ENCODE measurements at places on chromosomes 11 and 22. TPM values are rescaled to one million over a fixed set of nuclear protein-coding genes. Genes with fewer than 3 reads are reported as not detected.

GTSE1 gene
- 60.5 TPM for total RNA-seq

TTC36 gene
- total RNA-seq, result 0.74 TPM

SLC22A25 gene
- not detected for total RNA-seq

VWCE gene
- 7.7 TPM for total RNA-seq

PKNOX2 gene
- total RNA-seq, result not detected

TRIM6 gene
- not detected for total RNA-seq

TRIM51 gene
- not detected for total RNA-seq

POU2AF3 gene
- total RNA-seq, result not detected

MS4A4A gene
- total RNA-seq, result not detected

DNA sequence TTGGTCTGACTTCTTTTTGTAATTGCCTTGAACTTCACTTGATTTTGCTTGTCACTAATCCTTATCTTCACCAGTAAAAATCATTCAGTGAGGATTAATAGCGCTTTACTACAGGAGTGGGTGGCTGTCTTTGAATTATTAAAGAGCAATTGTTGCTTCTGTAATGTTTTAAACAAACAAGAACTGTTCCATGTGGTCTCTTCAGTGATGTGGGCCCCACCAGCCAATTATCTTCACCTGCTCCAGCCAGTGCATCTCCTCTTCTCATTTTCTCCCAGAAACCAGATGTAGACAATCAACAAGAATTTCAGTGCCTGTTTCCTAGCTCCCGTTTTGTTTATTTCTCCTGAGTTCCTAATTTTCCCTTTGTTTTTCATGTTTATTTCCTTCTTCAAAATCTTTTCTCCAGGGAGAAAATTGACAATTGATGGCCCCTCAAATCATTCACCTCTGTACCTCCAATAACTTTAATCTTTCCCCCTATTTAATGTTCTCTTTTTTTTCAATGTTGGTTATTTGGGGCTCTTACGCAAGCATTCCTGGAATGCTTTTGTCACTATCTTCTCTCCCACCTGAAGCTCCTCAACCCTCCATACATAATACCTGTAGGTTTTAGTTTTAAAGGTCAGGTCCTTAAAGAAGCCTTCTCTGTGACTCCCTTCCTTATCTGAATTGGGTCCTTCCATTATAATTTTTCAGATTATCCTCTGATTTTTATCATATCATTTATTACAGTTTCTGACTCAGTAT, 115.1 kb downstream of the ARFGAP2 start:
- no peak for DNase-seq

GRCh38 chr11:77213589-77214428, 85.8 kb downstream of the MYO7A start:
- no peak for DNase-seq

DNA sequence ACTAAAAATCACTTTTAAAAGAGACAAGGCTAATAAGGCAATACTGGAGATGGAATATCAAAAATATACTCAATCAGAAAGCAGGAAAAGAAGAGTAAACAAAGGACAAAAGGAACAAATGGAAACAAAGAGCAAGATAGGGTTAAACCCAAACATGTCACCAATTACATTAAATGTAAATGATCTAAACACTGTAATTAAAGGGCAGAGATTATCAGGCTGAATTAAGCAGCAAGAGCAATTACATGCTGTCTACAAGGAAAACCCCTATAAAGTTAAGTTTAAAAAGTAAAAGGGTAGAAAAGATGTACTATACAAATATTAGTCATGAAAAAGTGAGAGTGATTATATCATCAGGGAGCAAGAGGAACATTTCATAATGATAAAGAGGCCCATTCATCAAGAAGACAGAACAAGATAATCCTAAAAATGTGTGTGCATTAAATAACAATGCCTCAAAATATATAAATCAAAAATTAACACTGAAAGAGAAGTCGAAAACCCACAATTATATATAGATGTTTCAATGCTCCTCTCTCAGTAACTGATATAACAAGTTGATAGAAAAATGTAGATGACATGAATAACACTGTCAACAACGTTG, 56.8 kb downstream of the ALX4 start:
- no peak for DNase-seq

DNA sequence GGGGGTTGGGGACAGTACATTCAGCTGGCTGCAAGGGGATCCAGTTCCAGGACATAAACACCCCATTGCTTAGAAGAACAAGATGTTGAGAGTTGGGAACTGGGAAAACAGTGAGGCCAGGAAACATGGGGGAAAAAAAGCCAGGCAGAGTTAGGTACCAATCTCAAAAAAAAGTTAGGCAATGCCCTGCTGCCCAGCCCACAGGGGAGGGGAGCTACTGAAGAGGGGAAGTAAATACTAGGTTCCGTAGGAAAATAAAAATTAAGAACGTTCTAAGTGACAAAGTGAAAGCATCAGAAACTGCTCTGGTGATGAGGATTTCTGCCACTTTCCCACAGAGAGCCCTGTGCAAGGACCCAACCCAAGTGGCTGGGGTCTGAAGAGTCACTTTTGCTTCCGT, 12.0 kb downstream of the SPTBN2 start:
- no peak for DNase-seq

- no peak for DNase-seq
These were observed 33.9 kb downstream of the TSPAN4 start for GRCh38 chr11:876545-876944.

DNA sequence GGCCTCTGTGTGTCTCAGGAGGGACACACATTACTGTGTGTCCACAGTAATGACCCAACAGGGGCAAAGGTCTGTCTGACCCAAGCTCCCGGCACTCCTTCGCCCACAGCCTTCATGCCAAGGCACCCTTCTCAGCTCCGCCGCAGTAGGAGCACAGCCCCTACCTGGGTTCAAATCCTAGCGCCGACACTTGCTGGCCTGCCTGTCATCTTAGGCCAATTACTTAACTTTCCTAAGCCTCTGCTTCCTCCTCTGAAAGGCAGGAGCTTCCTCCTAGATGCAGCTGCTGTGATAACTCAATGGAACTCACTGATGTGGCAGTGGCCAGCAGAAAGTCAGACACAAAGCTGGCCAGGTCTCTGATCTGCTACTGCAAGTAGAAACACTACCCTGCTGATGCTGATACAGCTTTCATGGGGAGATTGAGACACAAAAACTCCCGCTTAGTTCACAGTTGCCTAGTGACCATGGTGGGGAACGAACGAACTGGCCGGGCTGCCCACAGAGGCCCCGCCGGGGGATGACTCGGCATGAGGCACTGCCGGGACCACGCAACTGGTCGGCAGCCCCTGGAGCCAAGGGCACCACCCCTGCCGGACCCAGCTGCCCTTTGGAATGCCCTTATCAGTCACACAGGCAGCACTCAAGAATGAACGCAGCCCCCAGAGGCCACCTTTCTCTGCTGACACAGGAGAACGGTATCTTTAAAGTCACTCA, 8.1 kb downstream of the EHD1 start:
- DNase-seq, result no peak

DNA sequence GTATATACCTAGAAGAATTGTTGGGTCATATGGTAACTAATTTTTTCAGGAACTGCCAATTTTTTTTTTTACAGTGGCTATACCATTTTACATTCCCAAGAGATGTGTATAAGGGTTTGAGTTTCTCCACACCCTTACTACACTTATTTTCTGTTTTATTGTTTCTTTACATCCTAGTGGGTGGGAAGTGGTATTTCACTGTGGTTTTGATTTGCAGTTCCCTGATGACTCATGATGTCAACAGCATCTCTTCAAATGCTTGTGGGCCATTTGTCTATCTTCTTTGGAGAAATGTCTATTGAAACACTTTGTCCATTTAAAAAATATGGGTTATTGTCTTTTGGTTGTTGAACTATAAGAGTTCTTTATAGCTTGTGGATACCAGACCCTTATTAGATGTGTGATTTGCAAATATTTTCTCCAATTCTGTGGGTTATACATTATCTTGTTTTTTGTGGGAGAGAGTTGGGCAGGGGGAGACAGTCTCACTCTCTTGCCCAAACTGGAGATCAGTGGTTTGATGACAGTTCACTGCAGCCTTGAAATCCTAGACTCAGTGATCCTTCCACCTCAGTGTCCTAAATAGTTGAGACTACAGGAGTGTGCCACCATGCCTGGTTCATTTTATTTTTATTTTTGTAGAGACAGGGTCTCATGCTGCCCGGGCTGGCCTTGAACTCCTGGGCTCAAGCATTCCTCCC, 30.3 kb upstream of the PISD start:
- DNase-seq, result peak; percentile 34

GRCh38 chr22:38086001-38086845, 2.2 kb upstream of the SLC16A8 start:
- no peak for DNase-seq

- DNase-seq, result no peak
These were observed 2.4 kb upstream of the OR4X2 start for GRCh38 chr11:48242501-48242900.

GRCh38 chr11:75078233-75078632, 18.4 kb downstream of the OR2AT4 start:
- no peak for DNase-seq

DNA sequence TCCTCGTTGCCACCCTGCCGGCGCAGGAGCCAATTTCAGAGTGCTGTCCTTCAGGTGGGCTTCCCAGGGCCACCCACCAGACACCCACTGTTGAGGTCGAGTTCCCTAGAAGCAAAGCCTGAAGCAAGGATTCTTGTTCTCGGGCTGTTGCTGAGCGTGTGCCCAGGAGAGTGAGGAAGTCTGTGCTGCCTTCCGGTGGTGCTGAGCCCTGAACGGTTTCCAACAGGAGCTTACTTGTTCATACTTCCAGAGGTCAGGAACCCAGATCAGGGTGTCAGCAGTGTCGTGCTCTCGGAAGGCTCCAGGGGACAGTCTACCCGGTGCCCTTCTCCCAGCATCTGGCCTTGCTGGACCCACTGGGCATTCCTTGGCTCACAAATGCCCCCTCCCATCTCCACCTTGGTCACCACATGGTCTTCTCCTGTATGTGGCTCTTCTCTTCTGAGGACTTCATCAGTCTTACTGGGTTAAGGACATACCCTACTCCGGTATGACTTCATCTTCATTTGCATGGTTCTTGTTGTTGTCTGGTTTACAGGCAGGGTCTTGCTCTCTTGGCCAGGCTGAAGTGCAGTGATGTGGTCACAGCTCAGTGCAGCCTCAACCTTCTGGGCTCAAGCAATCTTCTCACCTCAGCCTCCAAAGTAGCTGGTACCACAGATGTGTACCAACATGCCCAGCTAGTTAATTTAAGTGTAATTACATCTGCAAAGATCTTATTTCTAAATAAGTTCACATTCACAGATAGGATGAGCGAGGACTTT, 11.2 kb downstream of the SLC25A1 start:
- no peak for DNase-seq

DNA sequence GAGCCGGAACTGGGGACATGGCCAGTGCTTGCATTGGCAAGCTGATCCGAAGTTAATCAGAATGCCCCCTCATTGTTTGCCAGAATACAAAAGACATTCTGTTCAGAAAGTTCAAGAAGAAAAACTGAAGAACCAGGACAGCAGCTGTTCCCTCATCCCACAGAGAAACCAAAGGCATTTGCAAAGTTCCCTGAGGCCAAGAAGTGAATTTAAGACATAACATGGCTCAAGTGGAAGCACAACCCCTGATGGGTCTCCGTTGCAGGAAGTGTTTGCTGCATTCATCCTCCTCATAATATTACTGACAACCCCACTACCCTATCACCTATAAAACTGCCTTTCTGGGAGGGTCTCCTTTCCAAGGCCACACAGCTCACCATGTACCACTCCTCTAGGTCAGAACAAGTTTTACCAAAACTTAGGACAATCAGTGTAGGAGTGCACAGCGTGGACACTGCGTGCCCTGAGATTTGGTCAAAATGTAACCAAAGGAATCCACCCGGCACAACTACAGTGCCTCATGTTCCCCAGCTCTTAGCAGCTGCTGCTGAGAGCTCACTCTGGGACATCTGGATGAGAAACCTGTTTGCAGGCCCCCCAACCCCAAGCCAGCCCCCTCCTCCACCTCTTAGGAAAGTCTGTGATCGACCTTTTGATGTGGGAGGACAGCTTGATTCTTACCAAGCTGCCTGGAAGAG, 101.6 kb upstream of the AKIP1 start:
- no peak for DNase-seq

GRCh38 chr11:62600367-62601121, 1.1 kb downstream of the MTA2 start:
- DNase-seq, result peak; percentile 44

DNA sequence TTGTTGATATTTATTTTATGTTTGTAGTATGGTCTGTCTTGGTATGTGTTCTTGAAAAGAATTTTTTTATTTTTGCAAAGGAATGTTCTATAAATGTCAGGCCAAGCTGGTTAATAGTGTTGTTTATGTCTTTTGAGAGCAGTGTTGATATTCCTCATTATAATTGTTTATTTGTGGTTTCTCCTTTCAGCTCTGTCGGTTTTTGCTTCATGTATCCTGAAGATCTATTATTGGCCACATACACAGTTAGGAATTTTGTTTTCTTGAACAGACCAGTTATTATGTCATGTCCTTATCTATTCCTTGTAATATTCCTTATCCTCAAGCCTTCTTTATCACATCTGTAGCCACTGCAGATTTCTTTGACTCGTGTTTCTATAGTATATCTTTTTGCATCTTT, 56.5 kb downstream of the PDHX start:
- DNase-seq, result no peak

- no peak for DNase-seq
These were observed 3.4 kb downstream of the KIAA0930 start for GRCh38 chr22:45237065-45237990.

GRCh38 chr11:13775471-13775870, 107.0 kb downstream of the FAR1 start:
- no peak for DNase-seq

DNA sequence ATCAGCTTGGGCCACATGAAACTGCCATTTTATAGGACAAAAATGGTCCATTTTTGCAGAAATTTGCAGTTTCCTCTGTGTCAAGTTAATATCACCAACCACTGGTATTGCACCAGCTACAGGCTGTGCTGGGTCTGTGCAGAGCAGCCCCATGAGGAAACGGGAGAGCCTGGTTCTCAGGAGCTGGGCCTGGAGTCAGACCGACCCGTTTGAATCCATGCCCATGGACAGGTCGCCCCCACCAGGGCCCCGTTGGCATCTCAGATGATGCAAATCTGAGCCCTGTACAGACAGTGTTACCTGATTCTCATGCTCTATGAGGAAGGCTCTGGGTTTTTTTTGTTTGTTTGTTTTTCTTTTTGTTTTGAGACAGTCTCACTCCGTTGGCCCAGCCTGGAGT, 9.8 kb upstream of the SEC14L6 start:
- no peak for DNase-seq

GRCh38 chr11:111119751-111120150, 125.8 kb upstream of the POU2AF2 start:
- no peak for DNase-seq

- peak; percentile 84 for DNase-seq
These were observed 39.4 kb downstream of the MICAL2 start for GRCh38 chr11:12149672-12150225.

DNA sequence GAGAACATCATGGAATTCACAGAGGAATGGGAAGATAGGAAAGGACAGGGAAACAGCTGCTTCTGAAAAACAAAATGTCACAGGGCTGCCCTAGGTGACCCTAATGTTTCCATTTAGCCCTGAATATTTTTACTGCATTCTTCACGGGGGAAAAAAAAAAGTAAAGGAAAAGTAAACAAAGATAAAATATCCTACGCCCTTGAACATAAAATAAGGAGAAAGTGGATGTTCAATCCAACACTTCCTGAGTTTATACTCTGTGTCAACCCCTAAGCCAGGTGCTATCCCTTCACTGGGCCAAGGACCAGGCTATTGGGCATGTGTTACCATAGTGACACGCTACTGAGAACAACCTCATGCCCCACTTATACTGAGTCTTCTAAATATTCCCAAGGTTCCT, 84.7 kb downstream of the FAM76B start:
- DNase-seq, result no peak

GRCh38 chr22:44284711-44285110, 28.0 kb downstream of the SHISAL1 start:
- no peak for DNase-seq

- no peak for DNase-seq
These were observed 4.3 kb upstream of the MTNR1B start for GRCh38 chr11:92965196-92965595.
